CD4-positive, alpha-beta memory T cell (primary cell): ENCODE measurements at places on chromosomes 5 and 9. TPM values are rescaled to one million over a fixed set of nuclear protein-coding genes. Genes with fewer than 3 reads are reported as not detected.

The NSG2 gene
- polyA plus RNA-seq = not detected

The HIGD2A gene
- 191 TPM for polyA plus RNA-seq

The FBP1 gene
- polyA plus RNA-seq = 8.2 TPM

The HMHB1 gene
- not detected for polyA plus RNA-seq

The GMCL2 gene
- not detected for polyA plus RNA-seq

The C9 gene
- not detected for polyA plus RNA-seq

The DAP gene
- 88.1 TPM for polyA plus RNA-seq
